ENCODE measurements at places on chromosomes 13 and 19.

- DNase-seq = no peak
These were observed 4.6 kb upstream of the EPHX3 start for GRCh38 chr19:15236886-15237285.

GRCh38 chr19:31339411-31339810, 9.8 kb downstream of the TSHZ3 start:
- no peak for DNase-seq

- no peak for DNase-seq
These were observed 4.8 kb downstream of the TPT1 start for GRCh38 chr13:45336025-45336800.

DNA sequence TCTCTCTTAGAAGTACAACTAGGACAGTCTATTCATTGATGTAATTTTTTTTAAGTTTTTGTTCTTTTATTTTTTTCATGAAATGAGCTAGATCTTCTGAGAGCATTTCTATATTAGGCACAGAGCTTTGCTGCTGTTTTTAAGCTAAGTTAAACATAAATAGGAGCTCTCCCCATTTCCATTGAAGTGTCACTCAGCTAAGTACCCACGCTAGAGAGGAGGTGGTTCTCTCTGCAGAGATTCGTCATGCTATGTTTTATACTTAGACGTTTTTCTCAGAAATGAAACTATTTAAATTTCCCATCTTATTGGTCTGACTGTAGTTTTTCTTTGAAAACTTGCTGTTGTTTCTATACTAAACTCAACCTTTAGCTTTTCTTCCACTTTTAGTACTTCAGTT, 271.5 kb downstream of the PCDH9 start:
- no peak for DNase-seq

GRCh38 chr19:41403181-41403970, 5.8 kb downstream of the BCKDHA start:
- DNase-seq = no peak

- no peak for DNase-seq
These were observed 16.5 kb upstream of the FOSB start for GRCh38 chr19:45451131-45451849.

GRCh38 chr13:24081387-24081786, 79.1 kb upstream of the SPATA13 start:
- no peak for DNase-seq
